ENCODE measurements at places on chromosomes 13 and 19.

DNA sequence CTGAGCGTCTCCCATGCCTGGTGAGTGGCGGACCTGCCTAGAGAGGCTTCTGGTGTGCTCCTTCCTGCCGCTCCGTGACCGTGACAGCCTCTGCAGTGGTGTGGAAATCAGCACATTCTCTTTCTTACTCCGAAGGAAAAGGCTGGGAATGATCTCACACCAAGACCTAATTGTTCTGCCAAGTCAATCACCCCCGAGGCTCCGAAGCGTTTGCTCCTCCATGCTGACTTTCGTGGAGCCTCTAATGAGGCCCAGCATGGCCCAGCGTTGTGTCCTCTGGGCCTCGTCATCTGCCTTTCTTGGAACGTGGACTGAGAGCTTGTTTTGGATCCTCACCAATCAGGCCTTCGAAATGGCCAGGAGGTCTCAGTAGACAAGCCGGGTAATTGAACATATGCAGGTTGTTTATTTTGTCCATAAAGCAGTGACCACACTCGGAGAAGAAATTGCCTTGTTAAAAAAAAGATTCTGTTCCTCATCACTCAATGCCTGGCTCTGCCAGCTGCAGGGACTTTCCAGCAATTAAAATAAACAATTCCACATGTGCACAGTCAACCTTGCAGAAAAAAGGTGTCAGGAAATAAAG is 107.1 kb downstream of the UBL3 start:
- no peak for DNase-seq

DNA sequence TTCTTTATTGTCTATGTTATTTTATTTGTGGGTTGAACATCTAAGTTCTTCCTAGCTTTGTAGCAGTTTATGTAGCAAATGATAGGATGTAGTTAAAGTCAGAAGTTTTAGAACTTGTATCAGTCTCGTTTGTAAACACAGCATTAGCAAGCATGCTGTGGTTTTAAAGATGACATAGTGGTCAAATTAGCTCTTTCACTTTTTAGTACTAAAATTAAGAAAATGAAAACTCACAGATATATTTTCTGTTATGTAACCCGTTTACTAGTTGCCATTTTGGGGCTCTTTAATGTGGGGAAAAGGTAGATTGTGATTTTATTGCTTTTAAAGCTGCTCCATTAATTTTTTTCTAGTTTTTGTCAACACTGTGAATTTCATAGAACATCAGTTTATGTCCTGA is 216.5 kb downstream of the PCCA start:
- DNase-seq, result no peak

DNA sequence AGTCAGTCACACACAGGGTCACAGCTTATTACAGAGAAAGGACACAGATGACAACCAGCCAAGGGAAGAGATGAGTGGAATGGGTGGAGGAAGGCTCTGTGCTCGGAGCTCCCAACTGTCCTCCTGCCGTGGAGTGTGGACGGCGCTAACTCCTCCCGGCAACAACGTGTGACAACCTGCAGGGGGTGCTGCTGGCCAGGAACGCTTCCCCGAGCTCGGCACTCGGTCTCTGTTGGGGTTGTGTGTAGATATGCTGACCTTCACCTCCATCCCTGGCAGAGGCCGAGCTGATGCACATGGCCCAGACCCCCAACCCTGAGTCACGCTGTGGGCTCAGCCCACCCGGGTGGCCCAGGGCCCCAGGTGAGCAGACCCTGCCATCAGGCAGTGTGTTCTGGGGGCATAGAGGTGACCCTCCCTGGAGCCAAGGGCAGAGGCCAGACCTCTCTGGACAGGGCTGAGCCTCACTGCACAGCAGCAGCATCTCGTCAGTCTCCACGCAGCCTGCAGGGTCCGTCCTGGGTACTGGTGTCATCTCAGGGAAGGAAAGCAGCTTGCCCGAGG is 14.1 kb downstream of the ZNF444 start:
- no peak for DNase-seq

GRCh38 chr13:39815345-39816111 is 160.1 kb downstream of the COG6 start:
- DNase-seq, result no peak

- no peak for DNase-seq
Measured at GRCh38 chr19:13225973-13226865, 76.0 kb downstream of the IER2 start.

GRCh38 chr19:2127758-2128157 is 23.6 kb downstream of the AP3D1 start:
- peak; percentile 29 for DNase-seq

- no peak for DNase-seq
Measured at GRCh38 chr13:67048084-67048820, 181.9 kb downstream of the PCDH9 start.

DNA sequence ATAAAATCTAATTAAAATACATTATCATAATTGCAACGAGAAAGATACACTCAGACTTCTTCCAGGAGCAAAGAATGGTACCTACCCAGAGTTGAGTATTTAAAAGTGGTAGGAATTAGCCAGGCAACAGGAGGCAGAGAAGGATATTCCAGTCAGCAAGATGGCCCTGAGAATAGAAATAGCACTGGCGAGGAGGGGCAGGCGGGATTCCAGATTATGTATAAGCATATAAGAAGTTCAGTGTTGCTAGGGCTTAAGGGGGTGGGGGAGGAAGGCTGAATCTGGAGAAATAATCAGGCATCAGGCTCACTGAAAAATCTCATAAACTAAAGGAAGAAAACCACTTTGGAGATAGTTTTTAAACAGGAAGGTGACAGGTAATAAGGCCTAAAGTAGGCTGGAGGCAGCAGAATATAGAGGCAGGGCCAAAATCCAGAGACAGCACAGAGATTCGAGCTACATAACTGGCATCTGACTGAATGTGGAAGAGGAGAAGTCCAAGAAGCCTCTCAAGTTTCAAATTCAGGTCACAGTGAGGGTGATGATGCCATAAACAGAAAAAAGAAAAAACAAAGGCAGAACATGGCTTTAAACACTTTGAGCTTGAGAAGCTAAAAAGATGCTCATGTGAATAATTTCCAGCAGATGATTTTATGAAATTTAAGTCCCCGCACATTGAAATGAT is 7.5 kb downstream of the KPNA3 start:
- no peak for DNase-seq

- peak; percentile 57 for DNase-seq
Measured at GRCh38 chr13:57624565-57625435, 6.7 kb upstream of the PCDH17 start.

GRCh38 chr13:78465250-78465649 is 138.1 kb downstream of the POU4F1 start:
- DNase-seq, result no peak

DNA sequence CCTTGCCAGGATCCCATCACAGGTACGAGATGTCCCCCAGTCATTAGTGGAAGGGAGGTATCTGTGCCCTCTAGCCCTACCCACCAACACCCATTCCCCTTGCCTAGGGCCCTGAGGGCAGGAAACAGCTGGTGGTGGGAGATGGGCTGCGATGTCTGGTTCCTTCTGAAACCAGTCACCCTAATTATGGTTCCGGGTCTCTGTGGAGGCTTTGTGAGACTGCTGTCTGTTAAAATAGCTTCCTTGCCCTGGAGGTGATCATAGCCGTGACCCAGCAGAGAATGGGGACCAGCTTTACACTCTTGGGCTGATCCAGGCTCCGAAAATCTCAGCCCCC is 5.5 kb downstream of the ALDH16A1 start:
- DNase-seq, result no peak

GRCh38 chr19:5153601-5154128 is 184.8 kb downstream of the KDM4B start:
- DNase-seq, result no peak

- no peak for DNase-seq
Measured at GRCh38 chr19:16326401-16327168, 2.0 kb downstream of the KLF2 start.

DNA sequence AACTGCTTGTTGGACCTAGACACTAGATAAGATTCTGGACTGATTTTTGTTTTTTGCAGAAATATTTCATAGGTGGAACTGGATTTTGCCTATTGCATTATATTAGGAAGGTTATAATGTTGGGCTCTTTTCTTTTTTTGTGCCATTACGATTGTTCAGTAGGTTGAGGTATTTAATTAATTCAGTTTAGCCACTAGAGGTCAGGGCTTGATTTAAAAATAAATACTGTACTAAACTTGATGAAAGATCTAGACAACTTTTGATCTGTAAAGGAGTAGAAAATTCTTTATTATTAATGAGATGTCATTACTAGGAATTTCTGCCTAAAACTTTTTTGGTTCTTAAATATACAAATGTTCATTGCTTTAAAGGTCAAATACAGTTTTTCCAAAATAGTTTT is 15.2 kb upstream of the SUPT20H start:
- no peak for DNase-seq

- peak; percentile 40 for DNase-seq
Measured at GRCh38 chr19:35213663-35214632, 14.6 kb downstream of the FAM187B start.

DNA sequence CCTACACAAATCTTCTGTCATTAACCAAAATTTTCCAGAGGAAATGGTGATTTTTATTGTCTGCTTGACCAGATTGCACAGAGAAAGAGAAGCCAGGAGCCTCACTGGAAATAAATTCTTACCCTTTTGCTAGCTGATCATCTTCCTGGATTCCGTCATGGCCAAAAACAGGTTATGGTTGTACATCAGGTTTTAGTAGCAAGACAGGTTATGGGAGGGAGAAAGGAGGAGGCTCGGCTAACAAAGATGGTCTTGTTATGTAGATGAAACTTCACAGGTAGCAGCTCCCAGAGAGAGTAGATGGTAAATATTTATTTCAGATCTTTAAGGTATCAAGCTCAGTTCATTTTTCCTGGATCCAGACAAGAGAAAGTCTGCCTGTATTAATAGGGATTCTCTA is 19.7 kb upstream of the CEACAM3 start:
- no peak for DNase-seq

DNA sequence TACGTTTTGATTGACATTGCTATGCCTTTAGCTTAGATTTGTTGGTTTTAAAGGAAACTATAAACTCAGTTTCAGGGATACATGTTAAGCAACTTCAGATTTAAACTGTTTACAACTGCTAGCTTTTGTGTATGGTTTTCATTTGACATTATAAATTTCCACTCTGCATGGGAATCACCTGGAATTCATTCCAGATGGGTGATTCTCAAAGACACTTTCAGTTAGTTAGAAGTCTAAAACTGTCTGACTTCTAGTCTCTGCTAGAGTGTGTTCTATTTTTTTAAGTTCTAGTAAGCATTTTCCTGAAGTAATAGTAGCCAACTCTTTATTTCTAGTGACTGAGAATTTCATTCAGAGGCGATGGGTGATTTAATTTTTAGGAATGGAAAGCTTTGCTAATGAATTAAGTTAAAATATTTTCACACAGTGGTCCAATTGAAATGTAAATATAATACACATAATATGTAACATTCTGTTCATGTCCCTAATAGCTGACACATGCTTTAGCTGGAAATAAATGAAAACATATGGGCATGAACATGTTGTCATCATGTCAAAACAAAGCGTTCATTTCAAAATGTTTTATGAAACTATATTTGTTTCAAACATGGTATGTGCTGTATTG is 58.3 kb upstream of the CSNK1A1L start:
- DNase-seq, result no peak

GRCh38 chr13:35283856-35284255 is 192.6 kb downstream of the MAB21L1 start:
- no peak for DNase-seq

DNA sequence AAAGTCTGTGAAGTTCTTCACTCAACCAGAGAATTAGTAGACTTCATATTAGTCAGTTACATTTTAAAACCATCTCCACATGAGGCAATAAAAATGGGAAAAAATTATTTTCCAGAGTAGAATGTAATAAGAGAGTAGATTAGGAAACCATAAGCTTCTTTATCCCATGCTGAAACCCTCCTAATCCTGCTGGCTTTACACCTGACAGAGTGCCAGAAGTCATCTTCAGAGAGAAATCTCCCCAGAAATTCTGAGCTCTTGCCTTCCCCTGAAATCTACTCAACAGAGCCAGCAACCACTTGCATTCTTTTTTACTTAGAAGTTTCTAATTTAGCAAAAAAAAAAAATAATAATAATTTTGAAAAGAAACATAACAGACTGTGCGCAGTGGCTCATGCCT is 279.9 kb downstream of the NHLRC3 start:
- no peak for DNase-seq

GRCh38 chr13:40344270-40345148 is 321.9 kb downstream of the FOXO1 start:
- DNase-seq, result no peak

GRCh38 chr19:40279120-40279551 is 6.0 kb downstream of the AKT2 start:
- no peak for DNase-seq

DNA sequence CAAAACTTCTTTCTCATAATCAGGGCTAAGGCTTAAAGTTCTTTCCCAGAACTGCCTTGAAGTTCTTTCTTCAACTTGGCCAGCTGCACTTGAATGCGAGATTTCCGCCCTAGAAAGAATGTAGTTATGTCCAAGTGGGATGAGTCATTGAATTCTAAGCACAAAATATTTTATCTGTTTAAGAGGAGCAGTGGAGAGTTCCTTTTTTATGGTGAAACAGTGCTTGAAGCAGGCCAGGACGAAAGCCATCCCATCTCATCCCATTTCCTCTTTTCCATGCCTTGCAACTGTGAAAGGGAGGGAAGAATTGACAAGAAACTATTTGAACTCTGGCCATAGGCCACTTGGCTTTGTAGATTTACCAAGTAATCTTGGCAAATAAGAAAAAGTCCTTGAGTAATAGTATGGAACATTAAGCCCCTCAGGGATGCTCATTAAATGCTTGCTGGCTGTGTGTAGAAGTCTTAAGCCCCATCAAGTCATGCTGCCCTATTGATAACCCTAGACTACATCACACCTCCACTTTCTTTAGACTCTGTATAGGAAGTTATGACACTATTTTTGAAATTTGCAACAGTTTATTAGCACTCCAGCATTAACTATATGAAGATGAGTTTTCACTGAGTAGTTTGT is 174.5 kb downstream of the KCTD12 start:
- no peak for DNase-seq

- DNase-seq, result no peak
Measured at GRCh38 chr13:37576601-37577000, 22.0 kb downstream of the POSTN start.

DNA sequence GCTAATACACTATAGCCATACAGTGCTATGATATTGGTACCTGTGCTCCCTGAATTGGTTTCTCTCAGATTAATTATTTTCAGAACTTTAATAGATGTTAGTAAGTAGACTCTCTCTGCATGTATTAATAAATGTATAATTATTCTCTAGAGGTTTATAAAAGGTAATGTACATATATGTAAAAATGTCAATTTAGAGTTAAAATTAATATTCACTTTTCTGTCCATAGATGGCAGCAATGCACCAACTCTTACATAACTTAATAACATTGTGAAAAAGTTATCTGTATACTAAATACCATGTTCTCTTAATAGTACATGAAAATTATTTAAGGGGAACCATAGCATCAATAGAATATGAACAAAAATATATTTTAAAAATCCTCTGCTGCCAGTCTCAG is 515.0 kb upstream of the KLHL1 start:
- no peak for DNase-seq

Data from NCI-H2107 (cell line).